ENCODE measurements at places on chromosomes 5 and 9.

DNA sequence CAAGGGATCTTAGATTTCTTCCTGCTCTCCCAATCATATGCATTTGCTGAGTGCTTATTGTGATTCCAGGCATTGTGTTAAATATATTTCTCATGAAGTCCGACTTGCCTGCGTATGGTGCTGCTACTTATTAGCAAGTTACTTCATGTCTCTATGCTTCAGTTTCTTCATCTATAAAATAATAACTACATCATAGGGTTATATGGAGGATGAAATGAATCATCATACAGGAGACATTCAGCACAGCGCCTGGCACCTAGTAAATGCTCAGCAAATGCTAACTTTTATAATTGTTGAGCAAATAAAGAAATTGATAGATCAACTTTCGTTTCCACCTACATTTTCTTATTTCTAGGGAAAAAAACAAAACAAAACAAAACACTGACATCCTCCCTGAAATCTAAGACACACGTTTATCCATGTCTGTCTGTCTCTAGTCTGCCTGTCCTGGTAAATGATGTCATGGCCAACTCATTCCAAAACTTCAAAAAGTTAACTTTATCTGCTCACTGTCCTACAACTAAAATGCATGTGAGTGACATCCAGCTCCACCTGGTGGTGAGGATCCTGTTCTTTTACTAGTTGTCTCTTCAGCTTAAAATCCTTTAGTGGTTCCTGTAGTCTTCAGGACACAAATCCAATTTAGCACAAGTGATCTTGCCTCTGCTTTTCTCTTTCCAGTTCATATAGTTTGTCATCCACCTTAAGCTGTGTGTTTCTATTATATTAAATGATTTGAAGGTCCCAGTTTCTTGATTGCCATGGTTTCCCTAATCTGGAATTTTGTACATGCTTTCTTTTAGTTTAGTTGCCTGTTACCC, 27.7 kb downstream of the PPP3R2 start:
- peak; percentile 39 for DNase-seq

- no peak for DNase-seq
Measured at GRCh38 chr9:91186632-91187108, 175.0 kb downstream of the AUH start.

DNA sequence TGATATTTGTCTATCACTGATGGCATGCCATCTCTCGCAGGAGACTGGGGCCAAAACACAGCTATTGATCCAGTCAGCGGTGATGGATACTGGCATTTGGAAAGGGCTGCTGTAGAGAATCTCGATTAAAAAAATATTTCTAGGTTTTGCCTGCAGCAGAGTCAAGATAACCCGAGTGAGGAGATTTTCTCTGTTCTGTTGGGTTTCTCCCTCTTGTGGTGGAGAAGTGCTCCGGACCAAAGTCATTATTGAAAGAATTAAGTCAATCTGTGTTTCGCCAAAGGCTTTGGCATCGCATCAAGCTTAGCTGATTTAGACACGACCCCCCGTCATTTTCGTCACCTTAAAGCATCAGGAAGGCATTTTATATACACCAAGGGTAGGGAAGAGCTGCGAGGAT, 97.1 kb upstream of the IRX2 start:
- DNase-seq = no peak

- no peak for DNase-seq
Measured at GRCh38 chr9:111730937-111731567, 63.7 kb downstream of the SHOC1 start.

DNA sequence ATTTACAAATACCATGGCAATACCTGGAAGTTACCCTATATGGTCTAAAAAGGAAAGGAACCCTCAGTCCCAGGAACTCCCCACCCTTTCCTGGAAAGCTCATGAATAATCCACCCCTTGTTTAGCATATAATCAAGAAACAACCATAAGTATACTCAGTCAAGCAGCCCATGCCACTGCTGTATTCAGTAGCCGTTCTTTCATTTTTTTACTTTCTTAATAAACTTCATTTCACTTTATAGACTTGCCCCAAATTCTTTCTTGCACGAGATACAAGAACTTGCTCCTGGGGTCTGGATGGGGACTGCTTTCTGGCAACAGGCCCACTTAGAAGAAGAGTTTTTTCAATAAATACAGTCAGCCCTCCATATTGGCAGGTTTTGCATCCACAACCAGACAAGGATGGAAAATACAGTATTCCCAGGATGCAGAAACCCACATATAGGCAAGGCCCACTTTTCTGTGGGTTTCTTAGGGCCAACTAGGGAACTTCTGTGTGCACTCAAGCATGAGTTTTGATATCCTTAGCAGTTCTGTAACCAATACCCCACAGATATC, 2.8 kb upstream of the TBCA start:
- no peak for DNase-seq

DNA sequence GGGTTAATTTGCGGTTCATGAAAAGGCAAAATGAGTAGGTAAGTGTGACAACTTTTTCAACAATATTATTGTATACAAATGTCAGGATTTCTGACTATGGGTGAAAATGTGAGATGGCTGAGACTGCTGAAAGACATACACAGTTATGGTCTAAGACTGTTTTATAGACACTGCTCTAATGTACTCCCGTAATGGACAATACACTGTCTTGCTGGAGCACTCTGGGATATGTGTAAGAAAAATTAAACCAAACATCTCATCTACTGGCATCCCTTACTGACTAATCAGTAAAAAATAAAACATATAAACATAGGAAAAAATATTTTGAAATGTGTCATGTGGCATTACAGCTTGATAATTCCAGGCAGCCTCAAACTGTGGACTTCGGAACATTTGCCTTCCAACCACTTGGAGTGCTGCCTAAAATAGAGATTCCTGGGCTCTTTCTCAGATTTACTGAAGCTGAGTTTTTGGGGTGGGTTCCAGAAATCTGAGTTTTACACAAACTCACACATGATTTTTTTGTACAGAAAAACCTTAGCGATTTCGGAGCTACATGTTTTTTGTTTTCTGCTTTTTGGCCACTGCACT, 233.9 kb upstream of the TBCA start:
- DNase-seq = no peak

- DNase-seq = no peak
Measured at GRCh38 chr9:128716581-128717254, 7.2 kb downstream of the ZDHHC12 start.

DNA sequence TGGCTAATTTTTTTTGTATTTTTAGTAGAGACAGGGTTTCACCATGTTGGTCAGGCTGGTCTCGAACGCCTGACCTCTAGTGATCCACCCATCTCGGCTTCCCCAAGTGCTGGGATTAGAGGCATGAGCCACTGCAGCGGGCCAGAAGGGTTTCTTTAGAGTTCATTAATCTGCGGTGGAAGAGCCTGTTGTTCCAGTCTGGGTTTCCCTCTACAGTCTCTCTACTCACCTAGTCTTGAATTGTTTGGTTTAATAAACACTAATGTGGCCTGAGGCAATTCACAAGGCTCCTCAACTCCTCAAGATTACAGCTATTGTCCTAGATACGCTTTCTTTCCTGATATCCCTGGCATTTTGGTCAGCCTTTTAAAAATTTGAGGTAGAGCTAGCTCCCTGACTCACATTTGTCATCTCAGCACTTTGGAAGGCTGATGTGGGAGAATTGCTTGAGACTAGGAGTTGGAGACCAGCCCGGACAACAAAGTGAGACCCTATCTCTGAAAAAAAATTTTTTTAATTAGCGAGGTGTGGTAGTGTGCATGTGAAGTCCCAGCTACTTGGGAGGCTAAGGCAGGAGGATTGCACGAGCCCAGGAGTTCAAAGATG, 4.6 kb upstream of the SAR1B start:
- no peak for DNase-seq

DNA sequence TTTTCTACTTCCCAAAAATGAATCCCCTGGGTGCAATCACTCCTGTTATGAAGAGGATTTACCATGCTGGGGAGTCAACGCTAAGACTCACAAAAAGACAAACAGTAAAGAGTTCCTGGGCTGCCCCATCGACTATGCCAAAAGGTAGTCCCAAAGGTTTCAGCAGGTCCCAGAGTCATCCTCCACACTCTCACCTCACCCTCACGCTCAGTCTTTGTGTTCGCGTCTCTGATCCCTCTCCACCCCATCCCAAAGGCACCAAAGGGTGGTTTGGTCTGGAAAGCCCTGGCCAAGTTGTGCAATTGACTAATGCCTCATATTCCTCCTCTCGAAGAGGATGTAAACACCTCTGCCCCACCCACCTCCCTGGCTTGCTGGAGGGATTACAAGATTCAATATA, 240.2 kb upstream of the NFIL3 start:
- DNase-seq = no peak

- DNase-seq = no peak
Measured at GRCh38 chr5:42991404-42992087, 48.6 kb downstream of the ANXA2R start.

DNA sequence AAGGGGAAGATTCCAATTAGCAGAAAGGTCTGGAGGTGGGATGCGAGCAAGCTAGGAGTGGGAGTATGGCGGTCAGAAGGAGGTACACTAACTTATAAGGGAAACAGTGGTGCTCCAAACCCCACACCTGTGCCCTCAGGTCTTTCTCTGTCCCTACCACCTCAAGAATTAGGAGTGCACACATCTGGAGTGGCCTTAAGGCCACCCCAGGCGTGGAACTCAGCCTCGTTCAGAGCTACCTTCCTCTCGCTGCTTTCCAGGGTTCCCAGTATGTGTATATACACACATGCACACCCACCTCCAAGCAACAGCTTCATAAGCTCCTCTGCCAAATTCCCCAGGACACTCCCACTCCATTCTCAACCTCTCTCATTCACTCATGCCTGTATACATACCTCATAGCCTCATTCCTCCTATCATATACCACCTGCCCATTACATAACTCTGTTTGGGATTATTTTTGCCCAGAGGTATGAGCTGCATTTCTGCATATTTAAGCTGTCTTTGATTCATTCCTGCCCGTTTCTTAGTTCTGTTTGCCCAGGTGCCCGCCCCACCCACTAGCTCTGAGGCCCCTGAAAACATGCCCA, 118.7 kb downstream of the PSD2 start:
- DNase-seq = no peak

- DNase-seq = no peak
Measured at GRCh38 chr9:132810314-132810713, 67.8 kb downstream of the AK8 start.

GRCh38 chr5:58961631-58962280, 378.9 kb downstream of the RAB3C start:
- DNase-seq = no peak

DNA sequence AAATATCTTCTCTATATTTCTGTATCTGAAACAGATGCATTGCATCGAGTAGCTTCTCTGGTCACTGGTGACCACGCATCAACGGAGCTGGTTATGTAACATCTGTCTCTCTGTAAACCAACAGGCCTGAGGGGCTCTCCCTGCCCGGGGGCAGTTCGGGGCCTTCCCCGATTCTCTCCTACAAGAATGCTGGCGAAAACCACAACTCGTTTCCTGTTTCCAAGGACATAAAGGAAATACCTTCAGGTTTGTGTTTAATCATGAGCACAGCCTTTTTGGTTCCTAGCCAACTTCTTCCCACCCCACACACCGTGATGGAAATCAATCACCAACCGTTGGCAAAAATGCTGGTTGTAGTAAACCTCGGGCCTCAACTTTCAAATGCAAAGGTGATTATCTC, 25.1 kb downstream of the GDNF start:
- no peak for DNase-seq

DNA sequence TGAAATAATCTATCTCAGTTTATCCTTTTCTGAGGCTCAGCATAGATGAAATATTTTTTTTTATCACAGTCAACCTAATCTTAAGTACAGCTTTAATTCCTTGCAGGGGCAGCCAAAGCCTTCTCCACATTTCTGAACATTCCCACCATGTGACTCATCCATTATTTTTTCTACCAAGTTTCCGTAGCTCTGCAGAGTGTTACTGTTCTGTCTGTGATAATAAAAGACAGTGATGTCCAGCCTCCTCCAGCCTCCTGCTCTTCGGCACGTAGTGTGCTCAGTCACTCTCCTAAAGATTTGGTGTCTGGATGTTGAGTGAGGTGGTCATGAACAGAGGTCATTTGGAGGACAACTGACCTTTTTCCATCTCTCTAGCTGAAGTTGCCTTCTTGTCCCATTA, 338.1 kb upstream of the ADAMTS16 start:
- DNase-seq = no peak

DNA sequence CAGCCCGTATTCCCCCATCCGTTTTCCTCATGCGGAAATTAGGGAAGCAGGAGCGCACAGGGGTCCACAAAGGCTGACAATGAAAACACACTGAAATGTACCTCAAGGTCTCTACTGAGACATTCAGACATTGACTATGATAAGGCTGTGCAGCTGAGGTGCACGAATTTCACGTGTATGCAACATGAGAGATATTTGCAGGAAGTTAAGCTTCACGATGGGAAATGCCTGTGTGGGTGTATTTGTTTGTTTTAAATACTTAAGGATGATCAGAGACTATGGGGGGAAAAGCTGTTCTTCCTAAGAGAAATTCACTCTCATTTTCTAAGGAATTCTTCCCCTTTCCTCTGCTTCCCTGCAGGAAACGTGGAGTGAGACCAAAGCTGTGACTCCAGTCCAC, 2.6 kb upstream of the SPATA31E1 start:
- DNase-seq = no peak

DNA sequence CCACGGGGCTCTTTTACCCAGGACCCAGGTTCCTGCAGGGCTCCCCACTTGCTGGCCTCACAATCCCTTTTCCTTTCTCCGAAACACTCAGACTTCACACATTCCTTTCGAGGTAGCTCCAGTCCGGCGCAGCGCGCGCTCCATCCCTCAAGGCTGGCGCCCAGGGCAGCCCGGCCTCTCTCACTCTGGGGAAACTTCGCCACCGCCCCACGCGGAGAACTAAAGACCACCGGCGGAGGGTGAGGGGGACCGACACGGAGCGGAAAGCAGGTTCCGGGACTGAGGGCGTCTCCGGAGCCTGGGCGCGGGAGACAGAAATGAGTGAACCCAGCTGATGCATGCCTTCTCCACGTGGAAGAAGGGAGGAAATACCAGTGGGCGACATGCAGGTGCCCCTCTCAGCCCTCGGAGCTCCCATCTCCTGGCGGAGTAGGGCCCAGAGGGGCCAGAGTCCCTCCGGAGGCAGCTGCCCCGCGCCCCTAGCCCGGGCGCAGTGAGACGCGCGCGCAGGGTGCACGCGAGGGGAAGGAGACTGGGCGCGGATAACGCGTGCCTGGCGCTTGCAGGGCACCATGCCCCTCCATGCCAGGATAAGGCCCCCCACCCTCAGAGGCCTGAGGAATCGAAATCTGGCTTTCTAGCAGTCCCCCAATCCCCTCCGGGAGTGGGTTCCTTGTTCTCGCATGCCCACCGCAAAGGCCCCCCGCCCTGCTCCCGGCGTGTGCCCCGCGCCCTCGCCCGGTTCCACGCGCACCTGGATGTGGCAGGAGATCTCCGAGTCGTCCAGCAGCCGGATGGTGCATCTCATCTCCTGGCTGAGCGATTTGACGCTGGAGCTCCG, 650 bp downstream of the FRMD3 start:
- DNase-seq = no peak

GRCh38 chr5:39115644-39116343, 41.6 kb upstream of the RICTOR start:
- no peak for DNase-seq

- DNase-seq = no peak
Measured at GRCh38 chr5:61618577-61618976, 286.5 kb downstream of the ZSWIM6 start.

GRCh38 chr5:141412854-141413539, at the start of gene PCDHGA10:
TSS of gene PCDHGA10 (plus strand) at chr5:141412987. CDS start at chr5:141413176, 189 bp downstream.
- no peak for DNase-seq

GRCh38 chr5:143001764-143002351, 231.7 kb downstream of the ARHGAP26 start:
- no peak for DNase-seq

Measured in COLO829 (cell line).